KBM-7 (cell line): ENCODE measurements at places on chromosomes 2 and 18.

DNA sequence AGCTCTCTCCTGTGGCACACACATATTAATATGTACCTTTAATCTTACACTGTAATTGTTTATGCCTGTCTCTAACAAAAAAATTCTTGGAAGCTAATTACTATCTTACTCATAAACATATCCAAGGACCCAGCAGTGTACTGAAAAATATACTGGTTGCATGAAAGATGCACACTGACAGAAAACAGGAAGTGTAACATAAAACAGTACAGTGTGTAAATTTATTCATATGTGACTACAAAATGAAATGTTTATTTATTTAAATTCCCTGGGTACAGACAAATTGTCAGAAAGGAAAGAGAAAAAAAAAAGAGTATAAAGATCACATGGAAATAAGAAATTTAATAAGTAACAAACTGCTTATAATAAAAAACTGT is 28.5 kb downstream of the TMEM131 start:
- DNase-seq = no peak

GRCh38 chr2:46267616-46268015 is 29.6 kb upstream of the EPAS1 start:
- no peak for DNase-seq

DNA sequence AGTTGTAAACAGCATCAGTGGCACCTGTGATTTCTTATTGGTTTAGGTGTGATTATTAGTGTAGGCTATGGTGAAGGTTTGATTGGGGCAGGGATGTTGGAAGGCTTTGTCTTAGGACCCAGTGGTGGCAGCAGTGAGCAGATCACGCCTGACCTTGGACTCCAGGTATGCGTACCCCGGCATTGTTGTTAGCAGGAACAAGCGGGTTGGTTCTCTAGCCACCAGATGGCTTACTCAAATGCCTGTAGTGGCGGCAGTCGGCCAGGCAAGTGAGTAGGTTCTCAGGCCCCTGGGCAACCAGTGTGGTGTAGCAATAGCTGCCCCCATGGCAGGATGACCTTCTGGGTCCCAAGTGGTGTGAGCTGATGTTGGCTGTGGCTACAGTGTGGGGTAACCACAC is 558.3 kb downstream of the KCNJ3 start:
- DNase-seq = no peak

- DNase-seq = no peak
These were observed 142.6 kb upstream of the ALKAL2 start for GRCh38 chr2:430291-431040.

DNA sequence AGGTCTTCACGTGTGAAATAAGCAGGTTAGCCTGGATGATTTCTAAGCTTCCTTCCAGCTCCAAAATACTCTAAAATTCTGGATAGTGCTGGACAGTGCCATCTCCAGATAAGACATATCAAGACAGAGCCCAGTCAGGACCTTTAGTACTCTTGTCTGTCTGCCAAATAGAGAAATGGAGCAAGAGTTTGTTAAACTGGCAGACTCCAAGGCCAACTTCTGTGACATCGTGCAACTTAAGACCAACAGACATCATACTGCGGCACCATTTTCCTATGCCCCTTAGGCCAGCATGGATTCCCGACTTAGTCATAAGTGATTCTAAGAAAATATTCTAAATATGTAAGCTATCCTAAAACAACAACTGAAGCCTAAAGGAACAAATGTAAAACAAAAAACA is 118.6 kb downstream of the RBMS1 start:
- DNase-seq = no peak

- no peak for DNase-seq
These were observed 550.4 kb downstream of the ARHGAP15 start for GRCh38 chr2:143679617-143680016.

- no peak for DNase-seq
These were observed 31.5 kb downstream of the REEP1 start for GRCh38 chr2:86305915-86306254.

GRCh38 chr2:48050711-48051110 is 144.4 kb upstream of the FBXO11 start:
- peak; percentile 18 for DNase-seq

GRCh38 chr2:234308813-234309195 is 188.1 kb downstream of the ARL4C start:
- peak; percentile 5 for DNase-seq

DNA sequence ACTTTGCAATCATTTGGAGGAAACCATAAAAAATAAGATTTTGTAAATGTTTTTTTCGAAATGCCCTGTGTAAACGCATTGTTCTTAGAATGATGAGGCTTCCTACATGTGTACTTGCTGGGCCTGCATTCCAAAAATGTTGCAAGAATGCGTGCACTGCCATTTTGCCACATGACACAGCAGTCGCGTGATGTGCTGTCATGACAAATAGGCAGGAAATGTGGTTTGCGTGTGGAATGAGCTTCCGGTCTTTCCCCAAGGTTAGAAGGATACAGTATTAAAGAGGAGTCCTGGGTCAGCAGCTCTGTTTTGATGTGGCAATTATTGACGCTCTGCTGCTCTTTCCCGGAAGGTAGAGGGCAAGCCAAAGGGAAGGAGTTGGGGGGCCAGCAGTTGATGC is 18.1 kb upstream of the SERPINB2 start:
- peak; percentile 58 for DNase-seq

GRCh38 chr2:202635428-202636212 is 851 bp downstream of the FAM117B start:
- peak; percentile 71 for DNase-seq

DNA sequence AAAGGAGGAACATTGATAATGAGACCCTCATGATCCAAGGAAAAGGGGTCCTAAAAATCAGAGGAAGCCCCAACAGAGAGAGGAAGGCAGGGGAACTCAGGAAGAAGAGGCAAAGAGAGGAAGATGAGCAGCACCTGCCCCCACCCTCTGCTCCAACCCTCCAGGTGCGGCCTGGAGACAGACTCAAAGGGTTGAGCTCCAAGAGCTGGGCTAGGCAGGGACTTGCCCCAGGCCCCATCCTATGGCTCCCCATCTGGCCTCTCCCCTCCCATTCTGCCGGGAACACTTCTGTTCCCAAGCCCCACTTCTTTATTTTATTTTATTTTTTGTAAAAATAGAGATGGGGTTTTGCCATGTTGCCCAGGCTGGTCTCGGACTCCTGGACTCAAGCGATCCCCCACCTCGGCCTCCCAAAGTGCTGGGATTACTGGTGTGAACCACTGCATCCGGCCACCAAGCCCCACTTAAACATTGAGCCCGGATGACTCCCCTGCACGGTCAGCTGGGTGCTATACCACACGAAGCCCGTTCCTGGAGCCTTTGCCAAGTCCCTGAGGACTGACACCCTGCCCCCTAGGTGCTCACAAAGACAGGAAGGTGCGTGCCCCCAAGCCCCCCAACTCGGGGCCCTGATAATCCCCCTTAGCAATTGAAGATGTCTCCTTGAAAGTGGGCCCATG is 3.8 kb upstream of the GPR55 start:
- no peak for DNase-seq

DNA sequence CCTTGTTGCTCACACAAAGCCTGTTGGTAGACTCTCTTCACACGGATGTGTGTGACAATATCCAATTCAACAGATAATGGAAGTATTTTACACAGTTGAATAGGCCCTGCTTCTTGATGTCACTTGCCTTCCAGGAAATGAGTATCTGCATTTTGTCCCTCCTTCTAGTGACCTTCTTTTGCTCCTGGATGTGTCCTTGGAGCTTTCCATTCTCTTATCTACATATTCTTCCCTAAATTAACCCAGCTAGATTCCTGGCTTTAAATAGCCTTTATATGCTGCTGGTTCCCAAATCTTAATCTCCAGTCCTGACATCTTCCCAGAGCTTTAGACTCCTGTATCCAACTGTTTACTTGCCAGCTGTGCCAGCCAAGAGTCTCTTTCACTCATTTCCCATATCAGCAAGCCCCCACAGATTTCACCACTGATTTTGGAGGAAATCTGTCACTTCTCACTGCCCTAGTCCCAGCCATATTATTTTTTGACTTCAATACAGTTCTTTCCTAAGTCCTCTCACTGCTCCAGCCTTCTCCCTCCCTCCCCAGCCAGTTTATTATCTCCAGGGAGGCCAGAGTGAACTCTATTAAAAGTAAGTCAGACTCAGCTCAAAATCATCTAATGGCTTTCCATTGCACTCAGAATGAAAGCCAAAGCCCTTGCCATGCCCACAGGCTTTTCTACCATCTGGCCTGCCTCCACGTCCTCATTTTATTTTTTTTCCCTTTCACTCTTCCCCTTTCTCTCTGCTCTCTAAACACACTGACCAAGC is 170.0 kb downstream of the PDE11A start:
- no peak for DNase-seq

DNA sequence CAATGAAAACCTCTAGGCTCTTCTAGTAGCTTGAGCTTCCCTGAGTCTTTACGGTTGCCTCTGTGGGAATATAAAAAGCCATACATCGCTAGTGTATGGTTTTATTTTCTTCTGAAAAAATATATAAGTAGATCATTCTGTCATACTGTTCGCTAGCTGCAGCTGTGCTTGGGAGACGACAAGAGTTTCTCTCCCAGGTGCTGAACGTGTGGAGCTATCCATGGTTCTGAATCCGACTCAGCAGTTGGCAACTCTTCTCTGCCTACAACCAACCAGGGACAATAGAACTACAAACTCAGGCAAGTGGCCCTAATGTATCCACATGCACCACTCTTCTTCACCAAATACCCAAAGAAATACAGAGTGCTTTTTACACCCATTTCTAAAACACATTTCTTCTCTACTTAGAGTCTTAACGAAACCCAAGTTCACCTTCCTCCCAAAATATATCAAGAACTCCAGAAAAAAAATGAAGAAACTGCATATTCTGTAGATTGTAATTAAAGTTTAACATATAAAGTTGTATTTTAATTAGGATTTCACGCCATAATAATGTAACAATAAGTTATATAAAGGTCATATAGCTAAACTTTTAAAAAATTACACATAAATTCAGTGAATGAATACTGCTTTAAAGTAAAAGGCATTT is 2.2 kb upstream of the KCNH7 start:
- DNase-seq = peak; percentile 68

DNA sequence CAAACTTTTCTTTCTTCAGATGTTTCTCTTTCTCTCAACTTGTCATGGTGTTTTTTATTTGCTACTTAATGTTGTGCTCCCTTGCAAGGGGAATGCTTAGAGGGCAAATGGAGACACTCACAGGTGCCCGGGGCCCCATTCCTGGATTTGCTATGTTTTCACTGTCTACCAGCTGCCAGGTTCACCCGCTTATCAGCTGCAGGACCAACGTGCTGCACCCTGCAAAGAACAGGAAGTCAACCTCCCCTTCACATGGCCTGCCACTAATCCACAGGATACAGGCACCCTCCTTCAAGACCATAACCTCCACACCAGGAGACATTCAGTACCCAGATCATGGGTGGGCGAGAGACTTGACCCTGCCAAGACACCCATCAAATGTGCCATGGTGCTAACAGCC is 237.6 kb upstream of the STON1 start:
- DNase-seq = peak; percentile 44

DNA sequence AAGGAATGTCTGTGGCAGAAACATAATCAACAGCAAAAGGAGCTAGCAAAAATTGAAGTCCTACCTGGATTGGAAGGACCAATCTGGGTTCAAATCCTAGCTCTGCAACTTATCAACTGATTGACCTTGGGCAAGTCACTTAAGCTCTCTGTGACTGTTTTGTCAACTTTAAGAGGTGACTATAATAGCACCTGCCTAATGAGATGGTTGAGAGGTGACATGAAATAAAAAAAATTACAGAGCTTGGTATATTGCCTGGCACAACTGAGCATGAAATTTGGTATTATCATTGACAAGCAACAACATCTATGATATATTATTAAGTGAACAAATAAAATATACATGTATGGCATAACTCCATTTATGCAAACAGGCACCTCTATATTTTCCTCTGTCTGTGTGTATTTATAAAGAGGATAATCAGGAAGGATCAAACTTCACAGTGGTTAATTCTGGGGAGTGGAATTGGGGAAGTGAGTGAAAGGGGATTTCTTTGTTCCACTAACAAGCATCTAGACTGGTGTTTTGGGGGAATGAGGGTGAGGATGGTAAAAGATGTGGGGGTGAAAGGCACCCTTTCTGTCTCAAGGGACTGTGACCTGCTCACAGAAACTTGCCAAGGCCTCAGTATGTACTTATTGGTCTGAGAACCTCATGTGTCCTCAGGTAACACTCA is 132.8 kb upstream of the SERTAD2 start:
- DNase-seq = peak; percentile 29

DNA sequence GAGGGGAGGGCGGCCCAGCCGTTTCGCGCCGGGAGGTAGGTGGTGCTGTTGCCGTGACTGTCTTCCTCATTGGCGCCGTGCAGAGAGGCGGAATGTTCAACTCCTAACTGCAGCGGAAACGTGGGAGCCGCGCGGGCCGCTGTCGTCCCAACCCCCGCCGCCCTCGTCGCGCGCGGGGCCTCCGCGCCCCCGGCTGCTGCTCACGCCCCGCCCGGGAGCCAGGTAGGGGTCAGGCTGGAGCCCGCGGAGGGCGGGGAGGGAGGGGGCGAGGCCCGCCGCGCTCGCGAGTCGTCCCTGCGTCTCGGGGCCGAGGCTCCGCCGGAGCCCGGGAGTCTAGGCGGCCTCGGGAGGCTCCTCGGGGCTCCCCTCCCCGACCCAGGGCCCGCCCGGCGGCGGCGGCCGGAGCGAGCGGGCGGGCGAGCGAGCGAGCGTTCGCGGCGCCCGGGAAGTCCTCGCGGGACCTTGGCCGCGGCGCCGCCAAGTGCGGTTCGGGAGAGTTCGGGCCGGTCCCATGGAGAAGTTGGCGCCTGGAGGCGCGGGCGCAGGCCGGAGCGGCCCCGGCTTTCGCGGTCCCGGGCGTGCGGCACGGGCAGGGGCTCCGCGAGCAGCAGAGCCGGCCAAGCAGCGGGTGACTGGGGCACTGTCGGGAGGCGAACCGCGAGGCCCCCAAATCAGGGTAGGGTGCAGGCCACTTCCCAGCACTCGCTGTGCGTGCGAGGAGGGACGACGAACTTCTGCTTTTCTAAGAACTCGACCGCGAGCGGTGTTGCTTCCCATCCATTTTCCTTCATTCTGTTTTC is at the start of gene MAP3K20:
Gene MAP3K20 (plus strand): TSS at position 66 of the 800 bp plus-strand sequence. CDS start 15,186 bp downstream, outside the sequence.
- DNase-seq = peak; percentile 93
